ENCODE measurements at places on chromosomes 1 and 21. TPM values are rescaled to one million over a fixed set of nuclear protein-coding genes. Genes with fewer than 3 reads are reported as not detected.

Gene CRNN
- total RNA-seq = not detected

Gene OLFML2B
- 49.7 TPM for total RNA-seq

Gene CREB3L4
- 5.3 TPM for total RNA-seq

Gene LMOD1
- 440 TPM for total RNA-seq

Gene GJC2
- 8.2 TPM for total RNA-seq

Gene CKS1B
- 22.5 TPM for total RNA-seq

Gene HLX
- 22.1 TPM for total RNA-seq

- no peak for DNase-seq
These were observed 51.8 kb upstream of the INSL5 start for GRCh38 chr1:66852870-66853269.

DNA sequence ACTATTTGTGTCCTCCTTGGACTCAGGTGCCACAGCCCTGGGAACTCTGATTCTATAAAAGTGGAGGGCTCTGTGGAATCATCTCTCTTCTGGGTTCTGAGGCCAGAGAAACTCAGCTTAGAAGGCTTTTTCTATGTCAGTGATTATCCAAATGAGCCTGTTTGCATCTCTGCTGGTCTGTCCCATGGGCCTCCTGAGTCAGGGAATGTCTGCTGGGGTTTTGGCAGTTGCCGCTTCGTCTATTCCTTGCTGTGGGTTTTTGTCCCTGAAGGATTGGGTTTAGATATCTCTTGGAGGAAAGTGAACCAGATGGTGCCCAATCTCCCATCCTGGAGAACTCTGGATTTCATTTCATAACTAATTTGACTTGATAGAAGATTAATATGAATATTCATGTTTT lies 297.6 kb downstream of the HHAT start:
- no peak for DNase-seq

GRCh38 chr1:86616871-86617270 lies 70.0 kb downstream of the CLCA4 start:
- DNase-seq = no peak

- no peak for DNase-seq
These were observed 51.6 kb downstream of the ZMYM4 start for GRCh38 chr1:35319988-35320713.

DNA sequence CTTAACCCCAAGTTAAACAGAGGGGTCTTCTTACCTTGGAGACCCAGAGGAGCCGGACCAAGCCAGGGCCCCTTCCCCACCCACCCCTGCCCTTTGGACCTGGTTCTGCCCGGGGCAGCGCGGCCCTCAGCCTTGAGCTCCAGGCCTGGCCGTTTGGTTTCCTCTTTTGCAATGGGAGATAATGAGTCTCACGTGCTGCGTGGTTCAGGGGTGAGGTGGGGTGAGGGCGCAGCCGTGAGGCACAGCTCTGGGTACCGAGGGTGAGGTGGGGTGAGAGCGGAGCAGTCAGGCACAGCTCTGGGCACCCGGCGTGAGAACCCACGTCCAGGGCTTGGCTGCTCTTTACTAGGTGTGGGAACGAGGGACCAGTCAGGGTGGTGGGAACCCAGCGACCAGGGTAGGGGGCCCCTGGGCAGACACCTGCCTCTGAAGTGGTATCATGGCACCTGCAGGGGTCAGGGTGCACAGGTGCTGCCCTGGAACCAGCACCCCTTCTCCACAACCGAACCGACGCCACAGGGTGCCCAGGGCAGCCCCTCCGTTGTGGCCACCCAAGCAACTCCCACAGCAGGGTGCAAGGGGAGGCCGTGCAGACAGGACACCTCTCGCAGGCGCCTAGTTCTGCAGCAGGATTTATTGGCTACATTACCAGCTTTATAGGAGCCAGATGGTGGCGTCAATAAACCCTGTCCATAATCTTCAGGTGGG lies 182.2 kb downstream of the PRDM16 start:
- no peak for DNase-seq

GRCh38 chr1:110619412-110620249 lies 13.5 kb upstream of the KCNA2 start:
- DNase-seq = peak; percentile 94

GRCh38 chr1:92864131-92864530 lies 32.3 kb downstream of the RPL5 start:
- no peak for DNase-seq

GRCh38 chr1:1171161-1171545 lies 2.5 kb upstream of the TTLL10 start:
- DNase-seq = no peak

DNA sequence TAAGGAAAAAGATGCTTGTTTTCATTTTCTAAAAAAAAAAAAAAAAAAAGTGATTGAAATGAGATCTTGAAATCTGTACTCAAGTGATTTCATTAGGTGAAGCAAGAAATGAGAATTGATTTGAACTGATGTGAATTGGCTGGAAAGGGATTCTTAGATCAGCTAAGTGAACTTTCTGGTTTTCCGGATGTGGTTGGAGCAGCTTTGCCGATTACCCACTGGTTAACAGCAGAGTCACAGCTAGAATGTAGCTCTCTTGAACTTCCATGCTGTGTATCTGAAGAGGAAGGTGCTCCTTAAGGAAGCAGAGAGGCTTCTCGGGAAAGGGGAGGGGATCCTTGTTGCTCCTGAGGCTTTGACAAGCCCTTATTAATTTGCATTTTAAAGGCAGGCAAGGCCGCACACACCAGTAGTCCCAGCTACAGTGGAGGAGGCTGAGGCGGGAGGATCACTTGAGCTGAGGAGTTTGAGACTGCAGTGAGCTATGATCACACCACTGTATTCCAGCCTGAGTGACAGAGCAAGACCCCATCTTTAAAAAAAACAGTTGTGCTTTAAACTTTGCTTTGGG lies 28.7 kb upstream of the PWP2 start:
- no peak for DNase-seq

- DNase-seq = no peak
These were observed 12.9 kb downstream of the EPB41 start for GRCh38 chr1:28927266-28927647.

- DNase-seq = no peak
These were observed 35.3 kb upstream of the DNASE2B start for GRCh38 chr1:84363019-84363418.

- peak; percentile 25 for DNase-seq
These were observed 33.7 kb downstream of the KCND3 start for GRCh38 chr1:111955755-111956154.

DNA sequence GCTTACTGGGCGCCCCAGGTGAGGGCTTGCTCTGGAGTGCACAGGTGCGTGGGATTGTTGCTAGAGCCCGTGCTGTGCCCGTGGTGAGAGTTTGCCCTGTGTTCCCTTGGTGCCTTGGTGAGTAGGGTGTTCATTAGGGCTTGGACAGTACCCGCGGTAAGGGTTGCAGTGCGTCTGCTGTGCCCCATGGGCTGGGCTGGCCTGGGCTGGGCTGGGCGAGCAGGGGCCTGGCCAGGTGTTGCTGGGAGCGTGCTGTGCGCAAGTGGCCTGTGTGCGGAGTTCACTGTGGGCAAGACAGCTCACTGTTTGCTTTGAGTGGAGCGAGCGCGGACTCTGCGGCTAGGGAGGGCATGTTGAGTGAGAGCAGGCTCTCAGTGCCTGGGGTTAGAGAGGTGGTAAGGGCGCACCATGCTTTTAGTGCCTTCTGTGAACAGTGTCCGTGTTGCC lies 725 bp downstream of the CR1L start:
- no peak for DNase-seq

DNA sequence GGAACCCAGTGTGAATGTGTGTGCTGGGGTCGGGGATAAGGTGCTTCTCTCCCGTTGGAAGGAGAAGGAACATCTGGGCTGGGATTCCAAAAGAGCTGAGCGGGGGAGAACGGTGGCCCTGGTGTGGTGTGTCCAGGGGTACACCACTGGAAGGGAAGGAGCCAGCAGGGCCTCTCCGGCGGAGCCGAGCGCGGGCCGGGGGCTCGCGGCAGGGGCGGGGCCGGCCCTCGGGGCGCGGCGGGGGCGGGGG lies 231 bp upstream of the RPS6KA1 start:
- no peak for DNase-seq

DNA sequence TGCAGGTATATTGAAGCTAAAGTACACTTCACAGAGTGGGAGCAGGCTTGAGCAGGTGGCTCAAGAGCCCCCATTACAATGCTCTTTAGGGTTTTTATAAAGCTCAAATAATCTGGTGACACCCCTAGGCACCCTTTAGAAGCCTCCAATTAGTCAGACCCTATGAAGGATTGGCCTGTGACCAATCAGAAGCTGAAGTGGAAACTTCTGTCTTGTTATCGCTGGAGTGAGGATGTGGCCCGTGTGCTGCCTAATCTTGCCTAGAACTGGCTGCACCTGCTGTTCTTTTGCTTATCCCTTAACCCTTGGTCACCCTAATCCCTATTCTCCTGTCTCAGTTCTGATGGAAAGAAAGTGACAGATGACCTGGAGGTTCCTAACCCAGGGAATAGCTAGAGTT lies 70.8 kb upstream of the ABCG1 start:
- no peak for DNase-seq

DNA sequence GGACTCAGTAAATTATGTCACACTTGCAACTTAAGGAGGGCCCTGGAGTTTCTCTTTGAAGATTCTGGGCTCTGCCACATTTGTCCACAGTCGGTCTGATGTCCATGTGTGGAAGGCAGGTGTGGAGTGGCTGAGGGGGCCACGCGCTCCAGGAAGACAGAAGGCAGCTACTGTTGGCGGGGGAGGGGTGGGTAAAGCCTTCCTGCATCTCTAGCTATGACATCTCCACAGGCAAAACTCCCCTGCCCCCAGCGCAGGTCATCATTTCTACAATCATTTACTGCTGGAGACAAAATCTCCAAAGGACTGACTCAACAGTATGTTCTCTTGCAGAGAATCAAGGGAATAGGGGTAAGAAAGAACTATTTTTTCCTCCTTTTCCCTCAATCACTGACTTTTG lies 11.4 kb upstream of the TSPEAR start:
- DNase-seq = peak; percentile 41

- no peak for DNase-seq
These were observed 20.2 kb downstream of the NSL1 start for GRCh38 chr1:212771341-212771740.

- DNase-seq = no peak
These were observed 65.5 kb upstream of the CR1L start for GRCh38 chr1:207579436-207579799.

GRCh38 chr1:183101841-183102276 lies 78.6 kb downstream of the LAMC1 start:
- DNase-seq = no peak

- DNase-seq = no peak
These were observed 18.9 kb downstream of the SFPQ start for GRCh38 chr1:35173909-35174540.

- no peak for DNase-seq
These were observed 42.1 kb downstream of the TMCO4 start for GRCh38 chr1:19757641-19758040.

- no peak for DNase-seq
These were observed 24.0 kb downstream of the PTPRC start for GRCh38 chr1:198662821-198663220.

GRCh38 chr21:45011911-45012661 lies 62.3 kb upstream of the ADARB1 start:
- DNase-seq = peak; percentile 78

DNA sequence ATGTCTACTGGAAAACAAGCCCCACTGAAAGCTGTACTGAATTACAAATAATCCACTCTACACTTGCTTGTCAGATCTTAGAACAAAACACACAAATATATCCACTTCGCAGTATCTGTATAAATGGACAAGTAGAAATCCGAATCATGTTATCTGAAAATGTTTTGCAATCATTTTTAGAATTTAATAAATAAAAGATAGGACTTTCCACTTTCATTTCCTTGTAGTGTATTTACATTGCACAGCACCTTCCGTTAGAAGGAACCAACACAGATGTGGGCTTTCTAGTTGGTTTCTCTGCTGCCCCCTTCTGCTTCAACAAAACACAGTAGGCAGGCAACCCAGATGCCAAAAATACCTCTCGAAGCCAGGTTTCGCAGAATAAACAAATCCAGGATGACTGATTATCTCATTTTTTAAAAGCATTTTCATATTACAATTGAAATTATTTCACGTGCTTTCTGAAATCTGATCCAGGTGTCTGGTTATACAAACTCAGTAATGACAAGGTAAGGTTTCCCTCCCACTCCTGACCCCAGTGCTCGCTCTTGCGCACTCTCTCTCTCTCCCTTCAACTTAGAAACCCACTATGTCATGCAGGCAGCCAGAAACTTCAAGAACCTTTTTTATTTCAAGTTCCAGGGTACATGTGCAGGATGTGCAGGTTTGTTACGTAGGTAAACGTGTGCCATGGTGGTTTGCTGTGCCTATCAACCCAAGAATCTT lies 389.9 kb downstream of the SMYD3 start:
- no peak for DNase-seq

GRCh38 chr1:48261881-48262400 lies 39.4 kb downstream of the SLC5A9 start:
- no peak for DNase-seq

DNA sequence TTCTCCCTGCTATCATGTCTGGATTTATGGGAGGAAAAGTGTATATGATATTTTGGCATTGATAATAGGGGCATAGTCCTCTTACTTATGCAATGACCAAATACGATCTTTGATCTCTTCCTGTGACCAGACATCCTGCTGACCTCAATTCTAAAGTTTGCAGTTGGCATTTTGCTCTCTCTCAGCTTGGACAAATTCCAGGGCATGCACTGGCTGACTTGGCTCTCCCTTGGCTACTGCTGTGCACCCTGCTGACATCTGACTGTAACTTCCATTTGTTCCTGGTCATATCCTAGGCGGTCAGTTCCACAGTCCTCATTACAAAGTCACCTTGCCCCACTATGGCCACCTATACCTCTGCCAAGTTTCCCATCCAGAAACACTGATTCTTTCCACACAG lies 380.7 kb upstream of the NR5A2 start:
- no peak for DNase-seq

DNA sequence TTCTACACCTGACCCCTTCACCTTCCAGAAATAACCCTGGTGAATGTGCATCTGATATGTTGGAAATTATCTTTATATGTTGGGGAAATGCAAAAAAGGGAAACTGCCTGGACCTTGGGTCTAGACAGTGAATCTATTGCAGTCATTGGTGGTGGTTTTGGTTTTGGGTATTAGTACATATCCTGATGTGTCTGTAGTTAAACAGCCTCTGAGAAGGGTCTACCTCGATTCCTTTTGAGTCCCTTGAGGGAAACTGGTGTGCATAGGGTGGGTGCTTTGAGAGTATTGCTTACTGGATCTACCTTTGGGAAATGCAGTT lies 127.3 kb upstream of the KIAA0040 start:
- no peak for DNase-seq

DNA sequence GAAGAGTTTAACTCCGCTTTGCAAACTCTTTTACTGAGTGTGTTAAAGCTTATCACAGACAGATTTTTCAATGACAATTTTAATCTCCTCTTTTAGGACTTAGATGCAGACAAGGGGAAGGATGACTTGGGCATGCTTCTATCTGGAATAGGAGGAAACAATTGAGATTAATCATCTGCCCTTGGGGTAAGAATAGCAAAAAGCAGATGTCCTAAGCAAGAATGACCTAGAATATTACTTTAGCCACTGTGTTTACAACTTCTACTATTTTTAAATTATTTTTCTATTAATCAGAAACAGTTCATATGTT lies 569.0 kb upstream of the ADGRL2 start:
- DNase-seq = no peak

DNA sequence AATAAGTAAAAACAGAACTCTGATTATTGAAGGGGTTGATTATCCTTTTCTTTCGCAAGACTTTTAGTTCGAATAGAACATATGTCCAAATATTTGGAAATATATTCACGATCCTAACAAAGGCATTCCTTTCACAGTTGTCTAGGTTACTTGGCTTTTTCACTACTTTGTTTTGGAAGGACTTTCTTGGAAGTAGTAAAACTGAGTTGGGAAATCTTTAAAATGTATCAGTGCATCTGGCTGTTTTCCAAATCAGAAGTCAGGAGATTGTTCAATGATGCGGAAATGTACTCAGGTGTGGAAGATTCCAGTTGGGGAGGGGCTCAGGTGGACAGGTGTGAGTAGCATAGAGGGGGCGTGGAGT lies 67.1 kb downstream of the SH3BGR start:
- no peak for DNase-seq

All from posterior vena cava (tissue), 2 donors.